ENCODE measurements at places on chromosomes 4 and X.
A peak's percentile ranks its signal among the peaks of the same experiment; 100 is the strongest.

- DNase-seq: no peak
Observed at GRCh38 chr4:68256284-68256683, 10.8 kb upstream of the TMPRSS11B start.

GRCh38 chr4:26462874-26463273 lies 27.4 kb downstream of the CCKAR start:
- no peak for DNase-seq

- no peak for DNase-seq
Observed at GRCh38 chr4:78061939-78062570, 4.9 kb downstream of the FRAS1 start.

GRCh38 chr4:102518703-102519131 lies 17.6 kb downstream of the NFKB1 start:
- DNase-seq: peak; percentile 28

GRCh38 chr4:183554878-183555585 lies 50.2 kb downstream of the ING2 start:
- DNase-seq: no peak

GRCh38 chr4:107780665-107781064 lies 44.1 kb upstream of the SGMS2 start:
- DNase-seq: no peak

GRCh38 chrX:129733335-129733734 lies 5.4 kb upstream of the XPNPEP2 start:
- DNase-seq: no peak

DNA sequence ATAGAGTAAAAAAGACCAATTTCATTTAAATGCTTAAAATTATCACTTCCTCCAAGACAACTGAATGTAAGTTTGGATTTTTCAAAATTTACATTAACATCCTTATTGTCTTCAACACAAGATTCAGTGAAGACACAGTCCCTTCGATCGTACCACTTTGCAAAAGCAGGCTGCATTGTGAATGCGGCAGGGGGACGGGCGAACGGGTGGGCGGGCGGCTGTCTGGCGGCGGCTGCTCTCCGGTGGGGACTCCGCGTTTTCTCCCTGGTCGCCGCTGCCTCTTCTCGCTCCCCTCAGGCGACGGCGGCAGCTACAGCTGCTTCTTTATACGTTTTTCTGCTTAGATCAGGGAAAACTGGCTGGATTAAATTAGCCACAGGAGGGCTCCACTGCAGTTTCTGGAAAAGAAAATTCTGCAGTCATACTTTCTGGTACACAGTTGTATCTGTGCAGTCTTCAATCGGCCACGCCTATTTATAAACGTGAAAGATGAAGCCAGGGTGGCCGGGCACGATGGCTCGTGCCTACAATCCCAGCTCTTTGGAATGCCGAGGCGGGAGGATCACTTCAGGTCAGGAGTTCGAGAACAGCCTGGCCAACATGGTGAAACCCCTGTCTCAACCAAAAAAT lies 33.9 kb upstream of the HPF1 start:
- DNase-seq: no peak

- DNase-seq: no peak
Observed at GRCh38 chr4:185787926-185788679, 23.9 kb downstream of the SORBS2 start.

DNA sequence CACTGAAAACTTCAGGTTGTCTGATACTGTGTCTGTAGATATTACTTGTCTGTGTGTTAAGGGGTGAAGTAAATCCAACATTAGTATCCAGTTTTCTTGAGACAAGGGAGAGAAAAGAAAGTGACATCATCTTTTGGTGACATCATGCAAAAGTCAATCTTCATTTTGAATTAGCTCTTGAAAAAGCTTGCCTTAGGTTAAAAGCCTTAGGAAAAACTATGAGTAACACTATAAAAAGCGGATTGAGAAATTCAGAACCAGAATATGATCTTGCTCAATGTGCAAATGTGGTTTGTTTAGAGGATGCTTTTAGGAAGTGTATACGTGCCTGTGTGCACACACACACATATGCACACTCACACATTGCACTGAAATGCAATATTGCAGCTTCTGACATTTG lies 345.8 kb upstream of the CASK start:
- DNase-seq: no peak

DNA sequence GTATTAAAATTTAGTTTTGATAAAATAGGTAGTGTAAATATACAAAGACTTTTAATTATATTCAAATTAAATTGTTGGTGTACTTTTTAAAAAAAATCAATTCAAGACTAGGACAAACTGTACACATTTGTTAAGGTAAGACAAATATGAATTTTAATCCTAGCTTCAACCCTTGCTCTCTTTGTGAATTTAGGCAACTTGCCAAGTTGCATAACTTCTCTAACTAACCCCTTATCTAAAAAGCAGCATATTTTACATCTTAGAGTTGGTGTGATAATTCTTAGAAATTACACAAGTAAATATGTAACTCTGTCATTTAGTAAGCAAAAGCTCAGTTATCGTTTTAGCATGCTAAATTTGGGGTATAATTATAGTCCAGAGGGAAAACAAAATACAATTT lies 78.1 kb upstream of the FSTL5 start:
- no peak for DNase-seq

GRCh38 chrX:107135049-107135964 lies 16.7 kb upstream of the RBM41 start:
- no peak for DNase-seq

DNA sequence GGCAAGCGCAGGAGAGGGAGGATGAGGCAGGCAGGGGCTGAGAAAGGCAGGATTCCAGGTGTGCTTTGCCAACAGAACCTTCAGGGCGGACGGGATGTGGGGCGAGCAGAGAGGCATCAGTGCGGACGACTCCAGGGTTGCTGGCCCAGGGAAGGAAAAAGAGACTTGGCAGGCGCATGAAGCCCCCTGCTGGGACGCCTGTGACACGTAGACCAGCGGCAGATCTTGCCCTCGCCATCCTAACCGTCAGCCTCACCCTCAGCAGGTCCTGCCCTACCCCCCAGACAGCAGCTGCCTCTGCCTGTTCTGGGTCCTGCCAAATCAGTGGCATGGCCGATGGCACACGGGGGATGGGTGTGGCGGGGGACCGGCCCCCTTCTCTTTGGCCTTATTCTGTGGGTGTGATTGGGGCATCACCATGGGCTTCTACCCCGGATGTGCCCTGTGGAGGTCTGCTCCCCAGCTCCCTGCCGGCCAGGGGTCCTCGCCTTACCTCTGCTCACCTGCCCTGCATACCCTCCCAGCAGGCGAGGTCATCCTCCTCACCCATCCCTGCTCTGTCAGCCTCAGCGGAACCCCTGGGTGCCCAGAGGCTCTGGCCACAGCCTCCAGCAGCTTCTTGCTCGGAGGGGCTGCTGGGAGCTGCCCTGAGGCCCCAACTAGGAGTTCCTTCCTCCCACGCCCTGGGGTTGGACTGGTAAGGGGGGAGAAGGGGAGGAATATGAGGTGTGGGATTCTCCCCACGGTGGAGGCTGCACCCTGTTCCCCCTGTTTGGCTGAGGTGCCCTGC lies 2.9 kb upstream of the SH3BP2 start:
- DNase-seq: no peak

DNA sequence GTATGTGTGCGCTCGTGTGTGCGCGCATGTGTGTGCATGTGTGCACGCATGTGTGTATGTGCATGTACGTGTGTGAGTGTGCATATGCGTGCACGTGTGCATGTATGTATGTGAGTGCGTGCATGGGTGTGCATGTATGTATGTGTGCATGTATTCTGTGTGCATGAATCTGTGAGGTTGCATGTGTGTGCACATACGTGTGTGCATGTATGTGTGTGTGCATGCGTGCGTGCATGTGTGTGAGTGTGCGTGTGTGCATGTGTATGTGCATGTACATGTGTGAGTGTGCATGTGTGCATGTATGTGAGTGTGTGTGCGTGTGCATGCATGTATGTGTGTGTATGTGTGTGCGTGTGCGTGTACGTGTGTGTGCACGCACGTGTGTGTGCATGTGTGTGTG lies 241.5 kb downstream of the SHOX start:
- DNase-seq: no peak

All from CD4-positive, alpha-beta T cell treated with Interferon gamma for 1 hour (primary cell).